ENCODE measurements at places on chromosomes 1 and 21. TPM values are rescaled to one million over a fixed set of nuclear protein-coding genes. Genes with fewer than 3 reads are reported as not detected.
A peak's percentile ranks its signal among the peaks of the same experiment; 100 is the strongest.

Gene PDPN
- total RNA-seq = 7.4 TPM

DNA sequence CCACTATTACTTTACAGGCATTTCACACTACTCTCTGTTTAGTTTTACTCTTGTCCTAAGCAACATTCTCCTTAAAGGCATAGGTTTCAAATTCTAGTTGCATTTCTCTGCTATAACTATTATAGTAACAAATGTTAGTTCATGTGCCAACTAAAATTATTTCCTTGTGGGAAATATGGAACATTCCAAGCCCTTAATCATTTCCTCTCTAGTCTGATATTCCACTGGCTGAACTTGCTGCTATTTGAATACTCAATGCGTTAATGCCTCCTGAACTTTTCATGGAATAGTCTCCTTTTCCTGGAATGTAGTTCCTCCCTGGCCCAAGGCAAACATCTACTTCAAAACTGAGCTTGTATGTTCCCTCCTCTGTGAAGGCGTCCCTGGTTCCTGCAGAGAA lies 19.3 kb upstream of the TBX19 start:
- peak; percentile 81 for DNase-seq

- peak; percentile 26 for DNase-seq
Observed at GRCh38 chr1:1990222-1990621, 13.4 kb downstream of the CFAP74 start.

GRCh38 chr1:165616987-165617546 lies 14.0 kb upstream of the MGST3 start:
- DNase-seq = no peak

- peak; percentile 86 for DNase-seq
Observed at GRCh38 chr1:204971517-204972336, 71.3 kb upstream of the CNTN2 start.

Gene SYT14
- total RNA-seq = 0.99 TPM

DNA sequence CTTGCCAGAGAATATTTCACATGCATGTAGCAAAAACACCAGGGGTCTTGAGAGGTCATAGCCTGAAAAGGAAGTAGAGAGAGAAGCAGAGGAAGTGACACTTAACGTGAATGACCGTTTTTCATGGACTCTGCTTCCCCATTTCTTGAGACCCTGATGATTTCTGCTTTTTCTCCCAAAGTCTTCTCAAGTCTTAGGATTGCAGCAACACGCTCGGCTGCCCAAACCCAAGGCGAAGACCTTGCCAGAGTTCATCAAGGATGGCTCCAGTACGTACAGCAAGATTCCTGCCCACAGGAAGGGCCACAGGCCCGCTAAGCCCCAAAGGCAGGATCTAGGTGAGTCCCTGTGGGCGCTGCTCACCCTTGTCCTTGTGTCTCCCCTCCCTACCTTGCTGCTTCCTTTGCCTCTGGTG lies 12.8 kb downstream of the THEMIS2 start:
- DNase-seq = no peak

GRCh38 chr1:22221233-22221780 lies 78.4 kb upstream of the WNT4 start:
- DNase-seq = no peak

GRCh38 chr1:94888201-94888600 lies 38.7 kb downstream of the CNN3 start:
- DNase-seq = no peak

DNA sequence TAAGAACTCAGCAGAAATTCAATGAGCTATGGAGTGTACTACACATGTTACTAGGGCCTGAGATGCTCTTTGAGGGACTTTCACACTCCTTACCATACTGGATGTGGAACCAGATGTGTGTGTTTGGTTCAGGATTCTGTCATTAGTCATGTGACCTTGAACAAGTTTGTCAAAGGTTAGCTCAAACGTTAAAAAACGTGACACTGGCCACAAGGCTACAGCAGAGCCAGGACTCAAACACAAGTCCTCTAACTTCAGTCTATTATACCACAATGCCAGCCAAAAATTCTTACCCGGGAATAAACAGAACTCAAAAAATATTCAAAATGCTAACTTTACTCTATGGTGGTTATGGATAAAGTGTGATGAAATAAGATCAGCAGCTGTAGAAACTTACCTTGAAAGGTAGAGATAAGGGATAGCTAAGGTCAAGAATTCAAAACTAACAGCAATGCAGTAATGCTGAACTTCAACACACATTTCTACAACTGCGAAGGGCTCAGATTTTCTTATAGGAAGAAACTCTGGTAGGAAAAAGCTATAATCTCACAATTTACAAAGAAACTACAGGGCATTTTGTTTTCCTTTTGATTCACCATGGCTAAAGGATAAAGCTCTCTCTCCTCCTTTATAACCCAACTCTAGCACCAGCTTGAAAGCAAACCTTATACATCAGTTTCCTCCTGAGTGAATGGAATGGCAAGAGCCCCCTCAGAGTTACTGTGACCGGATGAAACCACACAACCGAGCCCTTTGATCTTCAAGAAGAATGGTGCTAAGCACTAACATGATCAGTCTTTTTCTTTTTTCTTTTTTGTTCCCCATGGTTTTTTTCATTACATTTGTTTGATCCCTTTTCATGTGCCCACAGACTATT lies 233.9 kb downstream of the SLC45A1 start:
- DNase-seq = no peak

All from fibroblast of lung (primary cell).